GM19239 (cell line): ENCODE measurements at places on chromosomes 3 and 15.

- DNase-seq = no peak
Observed at GRCh38 chr15:74535388-74536084, 5.5 kb upstream of the ARID3B start.

- no peak for DNase-seq
Observed at GRCh38 chr3:78670746-78671145, 1097.1 kb downstream of the ROBO1 start.

- no peak for DNase-seq
Observed at GRCh38 chr3:54837964-54838363, 89.9 kb downstream of the LRTM1 start.

- peak; percentile 74 for DNase-seq
Observed at GRCh38 chr3:158097593-158098308, 8.5 kb downstream of the SHOX2 start.

- DNase-seq = no peak
Observed at GRCh38 chr15:26665957-26666791, 106.7 kb downstream of the GABRB3 start.

GRCh38 chr3:20104167-20104661 is 64.0 kb downstream of the KAT2B start:
- DNase-seq = no peak

DNA sequence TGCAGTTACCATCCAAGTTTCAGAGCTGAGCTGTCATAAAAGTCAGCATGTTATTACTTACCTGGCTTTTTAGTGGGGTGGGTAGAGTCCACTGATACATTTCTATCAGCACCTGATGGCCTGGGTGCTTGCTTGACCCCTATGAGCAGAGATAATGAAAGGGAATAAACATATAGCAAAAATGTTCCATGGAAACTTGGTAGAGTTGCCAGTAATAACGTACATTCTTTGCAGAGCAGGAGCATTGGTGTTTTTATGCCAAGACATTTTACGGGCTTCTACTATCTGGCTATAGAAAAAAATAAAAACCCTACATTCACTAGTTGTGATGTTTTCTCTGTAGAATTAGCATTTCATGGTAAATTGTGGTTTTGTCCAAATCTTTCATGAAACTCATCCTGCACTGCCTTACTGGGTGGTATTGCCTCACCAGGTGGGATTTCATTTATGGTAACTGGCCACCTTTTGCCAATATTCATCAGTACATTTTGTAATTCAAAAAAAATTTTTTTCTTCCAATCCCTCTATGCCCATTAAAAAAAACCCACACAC is 70.9 kb downstream of the TFG start:
- DNase-seq = no peak

DNA sequence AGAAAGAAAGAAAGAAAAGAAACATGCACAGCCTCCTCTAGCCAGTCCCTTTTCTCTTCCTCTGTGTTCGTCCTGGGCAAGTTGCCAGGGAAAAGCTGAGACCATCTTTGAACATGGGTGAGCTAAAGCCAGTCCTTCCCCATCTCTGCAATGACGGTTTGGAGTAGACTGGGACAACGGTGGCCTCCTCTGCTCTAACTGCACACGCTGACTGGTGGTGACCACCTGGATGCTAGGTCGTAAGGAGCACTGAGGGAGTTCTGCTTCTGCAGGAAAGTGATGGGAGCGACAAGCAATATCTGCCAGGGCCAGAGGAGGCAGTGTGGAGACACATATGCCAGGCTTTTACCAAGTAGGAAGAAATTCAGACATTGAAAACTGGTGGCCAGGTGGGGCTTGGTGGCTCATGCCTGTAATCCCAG is 111.7 kb downstream of the NUP210 start:
- peak; percentile 56 for DNase-seq

GRCh38 chr3:48440590-48440958 is 517 bp downstream of the TMA7 start:
- DNase-seq = no peak

DNA sequence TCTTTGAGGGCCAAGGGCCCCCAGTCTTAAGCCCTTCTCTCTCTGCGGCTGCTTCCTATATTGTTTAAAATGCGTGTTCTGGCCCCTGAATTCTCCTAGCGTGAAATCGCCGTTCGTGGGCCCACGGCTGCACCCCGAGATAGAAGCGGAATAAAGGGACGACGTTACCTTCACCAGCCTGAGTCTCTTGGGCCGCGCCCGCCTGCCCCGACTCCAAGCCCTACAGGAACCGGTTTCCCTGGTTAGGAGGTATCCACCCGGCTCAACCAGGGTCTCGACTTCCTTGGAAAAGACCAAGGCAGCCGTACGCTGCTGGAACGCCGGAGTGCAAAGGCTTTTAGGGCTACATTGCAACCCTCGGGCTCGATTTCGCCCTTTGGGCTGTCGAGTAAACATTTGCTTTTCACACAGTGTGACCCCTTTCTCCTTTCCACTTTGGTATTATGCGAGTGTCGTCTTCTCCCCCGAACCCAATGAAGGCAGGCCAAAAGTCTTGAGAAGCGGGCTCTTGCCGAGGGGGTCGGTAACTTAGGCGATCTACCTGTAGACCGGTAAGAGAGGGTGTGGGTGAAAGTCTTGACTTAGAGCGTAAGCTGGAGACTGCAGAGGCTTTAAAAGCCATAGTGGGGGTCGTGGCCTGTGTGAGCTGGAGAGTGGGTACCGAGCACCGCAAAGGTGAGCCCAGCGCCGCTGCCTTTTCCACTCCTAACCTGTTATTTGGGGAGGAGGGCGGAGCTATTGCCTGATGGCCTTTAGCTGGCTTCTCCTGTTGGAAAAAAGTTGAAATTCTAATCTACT is 2.0 kb downstream of the TRIM71 start:
- no peak for DNase-seq

DNA sequence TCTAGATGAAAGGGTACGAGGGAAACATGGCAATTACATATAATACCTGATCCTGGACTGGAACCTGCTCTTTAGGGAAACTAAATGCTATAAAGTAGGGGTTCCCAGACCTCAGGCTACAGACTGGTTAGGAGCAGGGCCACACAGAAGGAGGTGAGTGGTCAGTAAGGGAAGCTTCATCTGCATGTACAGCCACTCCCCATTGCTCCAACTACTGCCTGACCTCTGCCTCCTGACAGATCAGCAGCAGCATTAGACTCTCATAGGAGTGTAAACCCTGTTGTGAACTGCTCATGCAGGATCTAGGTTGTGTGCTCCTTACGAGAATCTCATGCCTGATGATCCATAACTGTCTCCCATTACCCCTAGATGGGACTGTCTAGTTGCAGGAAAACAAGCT is 78.9 kb upstream of the PSMD6 start:
- DNase-seq = no peak

DNA sequence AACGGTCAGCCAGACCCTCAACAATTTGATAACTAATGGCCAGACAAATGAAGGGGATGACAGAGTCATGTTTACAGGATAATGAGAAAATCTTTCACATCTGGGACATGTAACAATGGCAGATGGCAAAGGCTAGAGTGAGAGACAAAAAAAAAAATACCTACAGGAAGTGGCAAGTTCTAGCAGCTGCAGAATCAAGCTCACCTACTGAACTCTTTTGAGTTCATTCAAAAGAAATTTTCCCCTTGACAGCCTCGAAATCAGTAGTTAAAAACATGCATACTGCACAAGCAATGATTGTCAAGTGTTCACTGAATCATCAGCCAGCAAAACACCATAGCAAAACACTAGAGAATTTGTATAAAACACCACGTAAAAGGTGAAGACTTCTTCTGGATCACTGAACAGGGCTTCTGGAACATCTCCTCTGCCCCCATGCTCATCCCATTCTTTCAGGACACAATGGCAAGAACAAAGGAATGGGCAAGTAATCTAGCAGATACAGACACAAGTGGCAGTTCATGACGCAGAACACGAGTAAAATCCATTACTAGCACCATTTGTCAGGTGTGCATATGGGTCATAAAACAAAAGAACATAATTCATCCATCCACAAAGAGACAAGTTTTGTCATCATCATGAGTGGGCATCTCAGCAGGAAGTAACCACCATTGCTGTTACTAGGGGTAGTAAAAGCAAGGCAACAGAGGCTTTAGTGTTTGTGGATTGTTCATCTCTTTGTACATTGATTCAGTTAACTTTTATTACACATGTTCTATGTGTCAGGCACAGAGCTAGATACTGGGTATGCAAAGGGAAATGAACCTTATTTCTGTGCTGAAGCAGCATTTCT is 13.8 kb upstream of the KCNMB2 start:
- DNase-seq = no peak

- DNase-seq = no peak
Observed at GRCh38 chr15:90432253-90432652, 44.2 kb downstream of the IQGAP1 start.

DNA sequence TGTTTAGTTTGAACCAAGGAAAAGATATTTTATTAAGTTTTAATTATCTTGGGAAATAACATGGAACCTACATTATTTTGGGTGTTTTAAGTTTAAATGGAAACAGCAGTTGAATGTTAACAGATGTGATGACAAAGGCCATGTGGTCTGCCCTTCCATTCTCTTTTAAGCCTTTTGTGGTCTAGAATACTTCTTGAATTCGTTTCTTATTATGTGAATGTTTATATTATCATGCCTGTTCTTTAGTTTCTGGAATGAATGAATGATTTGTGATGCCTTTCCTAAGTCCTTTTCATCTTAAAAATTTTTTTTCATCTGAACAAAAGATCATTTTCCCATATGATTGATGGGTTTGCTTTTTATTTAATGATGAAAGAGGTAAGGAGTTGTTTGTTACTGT is 44.6 kb downstream of the SNRK start:
- DNase-seq = no peak

GRCh38 chr15:75662823-75663519 is 15.3 kb downstream of the SNX33 start:
- no peak for DNase-seq

DNA sequence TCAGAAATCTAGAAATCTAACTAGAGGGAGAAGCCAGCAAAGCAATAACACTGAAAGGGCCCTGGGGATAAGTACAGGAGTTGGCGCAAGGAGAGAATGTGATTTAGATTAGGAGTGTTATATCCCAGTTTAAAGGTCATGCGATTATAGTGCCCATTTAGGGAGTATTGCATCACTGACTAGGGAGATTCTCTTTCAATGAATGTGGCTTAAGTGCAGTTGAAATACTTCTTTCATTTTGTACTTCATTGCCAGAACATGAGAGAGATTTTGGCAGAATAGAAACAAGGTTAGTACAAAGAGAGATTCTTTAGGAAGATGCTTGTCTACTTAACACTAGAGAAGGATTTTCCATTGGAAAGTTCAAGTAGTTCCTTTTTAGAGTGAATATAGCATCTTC is 13.9 kb downstream of the ROBO2 start:
- DNase-seq = no peak

GRCh38 chr15:61034678-61035291 is 194.3 kb downstream of the RORA start:
- DNase-seq = no peak

DNA sequence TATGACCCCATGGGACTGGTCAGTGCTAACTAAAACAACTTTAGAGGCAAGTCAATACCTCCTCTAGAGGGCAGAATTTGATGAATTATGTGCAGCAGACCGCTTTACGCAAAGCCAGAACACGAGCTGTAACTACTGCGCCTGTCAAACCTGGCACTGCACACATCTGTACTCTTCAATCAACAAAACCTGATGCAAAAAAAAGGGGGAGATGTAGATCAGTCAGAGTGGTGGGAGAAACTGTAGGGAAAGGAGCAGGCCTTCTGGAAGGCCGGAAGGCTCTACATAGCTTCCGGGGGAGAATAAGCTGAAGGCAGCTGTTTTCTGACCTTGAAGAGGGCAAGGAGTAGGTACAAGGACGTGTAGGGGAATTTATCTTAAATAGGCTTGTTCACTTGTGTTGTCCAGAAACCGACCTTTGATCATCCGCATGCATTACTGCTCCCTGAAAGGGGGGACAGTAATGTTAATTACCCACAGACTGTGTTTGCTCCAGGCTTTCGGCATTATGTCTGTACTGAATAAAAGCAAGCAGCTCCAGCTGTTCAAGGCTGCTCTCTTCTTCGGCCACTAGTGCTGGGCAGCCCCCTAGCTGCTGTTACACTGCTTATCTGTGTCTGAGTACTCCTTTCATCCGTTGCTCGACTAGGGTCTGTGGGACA is 41.0 kb downstream of the GPR160 start:
- DNase-seq = no peak

GRCh38 chr3:19221081-19221480 is 72.8 kb downstream of the KCNH8 start:
- DNase-seq = no peak

- no peak for DNase-seq
Observed at GRCh38 chr15:88705769-88706165, 67.0 kb downstream of the ISG20 start.

DNA sequence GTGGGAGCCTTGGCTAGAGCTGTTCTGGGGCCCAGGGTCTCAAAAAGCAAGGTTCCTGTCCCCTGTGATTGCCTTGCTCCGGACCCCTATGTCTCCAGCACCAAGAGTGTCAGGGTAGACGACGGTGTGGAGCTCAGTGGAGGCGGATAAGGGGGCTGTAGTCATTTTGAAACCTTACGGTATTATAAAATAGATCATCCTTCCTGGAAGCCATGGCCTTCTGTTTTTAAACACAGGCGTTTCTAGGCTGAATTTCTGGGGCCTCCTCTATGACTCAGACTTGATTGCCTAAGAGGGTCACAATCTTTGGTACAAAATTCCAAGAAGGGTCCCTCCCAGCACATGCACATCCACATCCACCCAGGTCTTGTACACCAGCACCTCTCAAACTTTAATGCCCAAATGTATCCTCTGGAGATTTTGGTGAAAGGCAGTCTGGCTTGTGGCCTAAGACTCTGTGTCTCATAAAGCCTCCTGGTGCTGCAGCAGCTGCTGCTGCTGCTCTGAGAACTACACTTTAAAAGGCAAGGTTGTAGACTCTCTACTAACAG is 70.5 kb upstream of the XCR1 start:
- DNase-seq = no peak

DNA sequence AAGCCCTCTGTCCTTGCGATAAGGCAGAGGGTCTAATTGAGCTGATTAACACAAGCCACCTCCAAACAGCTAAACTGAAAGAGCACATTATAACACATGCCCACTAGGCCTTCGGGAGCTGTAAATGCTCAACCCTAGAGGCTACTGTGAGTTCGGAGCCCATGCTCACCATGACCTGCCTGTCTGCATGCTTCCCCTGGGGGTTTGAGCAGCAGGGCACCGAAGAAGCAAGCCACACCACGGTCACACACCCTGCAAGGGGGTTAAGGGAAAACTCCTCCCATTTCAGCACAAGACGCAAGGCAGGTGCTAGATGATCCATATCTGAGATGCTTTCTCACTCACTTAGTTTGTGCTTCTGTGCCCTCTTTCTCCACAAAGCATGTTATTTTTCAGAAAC is 435.9 kb upstream of the CADM2 start:
- DNase-seq = no peak

GRCh38 chr3:97687734-97688133 is 76.8 kb upstream of the ARL6 start:
- DNase-seq = no peak

DNA sequence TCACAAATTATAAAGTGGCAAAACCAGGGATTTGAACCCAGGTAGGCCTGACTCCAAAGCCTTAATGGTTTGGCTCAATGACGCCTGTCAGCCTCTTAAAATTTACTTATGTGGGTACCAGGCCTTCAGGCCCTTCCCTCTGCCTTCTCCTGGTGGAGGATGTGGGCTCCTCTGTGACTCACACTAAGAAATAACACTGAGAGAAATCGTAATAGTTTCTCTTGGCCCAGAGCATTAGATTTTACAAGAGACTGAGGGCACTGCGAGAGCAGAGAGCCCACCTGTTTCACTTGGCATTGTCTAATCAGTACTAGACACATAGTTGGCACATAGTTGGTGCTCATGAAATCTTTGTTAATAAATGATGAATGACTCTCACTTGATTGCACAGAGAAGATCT is 505.2 kb downstream of the SHQ1 start:
- no peak for DNase-seq
